NCI-H748 treated with DMSO at 0.1 percent for 48 hours (cell line): ENCODE measurements at places on chromosomes 2 and 18.

DNA sequence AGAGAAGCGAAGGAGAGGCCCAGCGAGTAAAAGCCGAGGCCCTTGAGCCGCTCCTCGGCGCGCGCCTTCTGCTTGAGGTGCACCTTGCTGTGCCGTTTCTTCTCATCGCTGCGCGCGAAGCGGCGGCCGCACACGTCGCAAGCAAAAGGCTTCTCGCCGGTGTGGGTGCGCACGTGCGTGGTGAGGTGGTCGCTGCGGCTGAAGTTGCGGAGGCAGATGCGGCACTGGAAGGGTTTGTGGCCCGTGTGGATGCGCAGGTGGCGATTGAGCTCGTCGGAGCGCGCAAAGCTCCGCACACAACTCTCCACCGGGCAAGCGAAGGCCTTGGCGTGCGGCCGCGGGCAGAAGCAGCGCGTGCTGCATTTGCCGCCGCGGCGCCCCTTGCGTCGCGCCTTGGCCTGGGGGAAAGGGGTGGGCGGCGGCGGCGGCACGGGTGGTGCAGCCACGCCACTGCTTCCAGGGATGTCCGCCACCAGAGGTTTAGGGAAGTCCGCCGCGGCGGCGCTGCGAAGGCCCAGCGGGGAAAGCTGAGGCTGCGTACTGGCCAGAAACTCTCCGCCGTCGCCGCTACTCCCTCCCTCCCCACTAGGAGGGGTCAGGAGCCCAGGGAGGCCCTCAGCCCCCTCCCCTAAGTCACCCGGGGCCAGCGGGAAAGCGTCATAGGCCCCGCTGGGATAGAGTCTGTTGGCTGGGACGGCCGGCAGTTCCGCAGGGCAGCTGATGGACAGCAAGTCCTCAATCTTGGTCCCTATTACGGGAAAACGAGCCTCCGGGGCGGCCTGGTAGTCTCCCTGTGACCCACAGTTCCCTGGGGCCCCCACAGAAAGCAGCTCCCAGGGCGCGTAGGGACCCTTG is 1.7 kb downstream of the EGR4 start:
- peak; percentile 17 for DNase-seq

GRCh38 chr2:104465981-104466380 is 387.9 kb upstream of the POU3F3 start:
- DNase-seq, result no peak

GRCh38 chr2:196054631-196055030 is 14.0 kb downstream of the DNAH7 start:
- DNase-seq, result no peak

- DNase-seq, result no peak
Observed at GRCh38 chr2:240146141-240146561, 5.7 kb upstream of the OTOS start.
